Right ventricle myocardium inferior (tissue), 1 donor: ENCODE measurements at places on chromosomes 3 and 15. TPM values are rescaled to one million over a fixed set of nuclear protein-coding genes. Genes with fewer than 3 reads are reported as not detected.

Gene LINGO1
- total RNA-seq = 0.78 TPM

Gene THSD4
- 73.1 TPM for total RNA-seq

Gene SLC28A2
- not detected for total RNA-seq

GRCh38 chr3:194632809-194633348 is 340 bp downstream of the TMEM44 start:
- peak; percentile 70 for DNase-seq

DNA sequence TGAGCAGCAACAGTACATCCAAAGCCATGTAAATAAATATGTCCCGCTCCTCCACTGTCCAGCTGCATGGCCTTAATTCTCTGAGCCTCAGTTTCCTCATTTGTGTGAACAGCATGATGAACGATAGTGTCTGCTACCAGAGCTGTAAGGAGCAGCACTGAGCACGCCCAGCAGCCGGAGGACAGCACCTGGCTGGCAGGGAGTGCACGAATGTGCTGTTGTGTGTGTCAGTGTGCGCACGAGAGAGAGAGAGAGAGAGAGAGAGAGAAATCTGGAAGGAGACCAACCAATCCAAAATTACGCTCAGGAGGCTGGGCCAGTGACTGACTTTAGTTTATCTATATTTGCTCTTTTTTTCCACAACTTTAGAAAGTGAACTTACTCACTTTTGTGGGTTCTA is 26.6 kb upstream of the PLXNA1 start:
- DNase-seq = no peak

- DNase-seq = no peak
Observed at GRCh38 chr15:68334661-68335124, 57.1 kb downstream of the FEM1B start.

GRCh38 chr15:66619152-66619903 is 53.5 kb upstream of the LCTL start:
- peak; percentile 87 for DNase-seq

DNA sequence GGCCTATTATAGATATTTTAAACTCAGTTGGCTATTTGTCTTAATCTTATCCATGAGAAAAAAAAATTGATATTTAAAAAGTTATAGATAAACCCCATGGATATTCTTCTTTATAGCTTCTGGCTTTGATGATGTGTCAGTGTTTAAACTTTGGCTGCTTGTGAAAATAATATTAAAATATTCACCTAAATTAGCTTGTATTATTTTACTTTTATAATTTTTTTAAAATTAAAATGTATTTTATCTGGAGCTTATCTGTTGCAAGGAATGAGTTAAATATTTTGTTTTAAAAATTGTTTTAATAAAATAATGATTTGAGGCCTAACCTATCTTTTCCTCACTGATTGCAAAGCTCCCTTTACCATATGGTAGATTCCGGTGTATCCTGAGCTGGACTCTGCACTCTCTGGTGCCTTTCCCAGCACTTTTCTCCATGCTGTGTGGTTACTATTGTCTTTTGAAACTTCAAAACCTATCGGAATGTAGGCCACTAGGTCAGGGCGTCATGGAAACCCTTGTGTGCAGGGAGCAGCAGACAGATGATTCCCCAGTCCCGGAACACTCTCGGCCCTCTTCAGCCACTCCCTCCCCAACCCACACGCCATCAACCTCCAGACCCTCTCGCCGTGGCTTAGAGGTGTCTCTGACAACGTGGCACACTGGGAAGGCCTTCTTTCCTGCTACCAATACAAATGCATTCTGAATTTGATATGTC is 252.3 kb upstream of the ATP10A start:
- no peak for DNase-seq
